ENCODE measurements at places on chromosomes 5 and 9.

DNA sequence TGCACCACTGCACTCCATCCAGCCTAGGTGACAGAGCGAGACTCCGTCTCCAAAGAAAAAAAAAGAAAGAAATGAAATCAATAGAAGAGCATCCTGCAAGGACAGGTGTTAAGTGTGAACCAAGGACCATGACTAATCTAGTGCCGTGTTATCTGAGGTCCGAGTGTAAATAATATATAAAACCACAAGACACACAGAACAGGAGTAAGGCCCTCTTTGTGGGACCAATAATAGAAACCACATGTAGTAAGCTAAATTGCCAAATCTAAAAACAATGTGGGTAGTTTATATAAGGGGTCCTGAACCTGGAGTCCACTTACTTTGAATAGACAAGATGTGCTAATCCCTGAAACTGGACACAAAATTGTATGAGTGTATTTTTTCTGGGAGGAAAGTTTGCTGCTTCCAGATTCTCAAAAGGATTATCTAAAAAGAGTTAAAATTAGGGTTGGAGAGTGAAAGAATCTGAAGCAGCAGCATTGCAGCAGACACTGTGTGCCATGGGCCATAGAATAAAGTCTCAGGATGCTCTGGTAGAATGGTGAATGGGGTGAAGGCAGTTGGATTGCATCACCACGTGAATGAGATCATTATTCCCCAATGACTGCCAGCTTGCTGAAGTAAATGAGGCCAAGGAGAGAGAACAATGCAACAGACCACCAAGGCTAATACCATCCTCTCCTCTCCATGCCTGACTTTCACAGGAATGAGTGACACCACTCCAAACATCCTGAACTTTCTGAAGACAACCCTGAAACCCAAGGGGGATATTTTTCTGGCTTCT, 222.7 kb downstream of the DCP2 start:
- H3K36me3 ChIP-seq, result no peaks in the 10 kb centered on the region
- no peak overlapping the region for H3K27ac ChIP-seq
- DNase-seq, result no peak
- H3K4me3 ChIP-seq, result no peak overlapping the region

- H3K4me3 ChIP-seq, result no peak overlapping the region
- H3K4me1 ChIP-seq, result no peaks in the 10 kb centered on the region
- no peaks in the 10 kb centered on the region for H3K27me3 ChIP-seq
These were observed 56.2 kb downstream of the CNTLN start for GRCh38 chr9:17191082-17191481.

DNA sequence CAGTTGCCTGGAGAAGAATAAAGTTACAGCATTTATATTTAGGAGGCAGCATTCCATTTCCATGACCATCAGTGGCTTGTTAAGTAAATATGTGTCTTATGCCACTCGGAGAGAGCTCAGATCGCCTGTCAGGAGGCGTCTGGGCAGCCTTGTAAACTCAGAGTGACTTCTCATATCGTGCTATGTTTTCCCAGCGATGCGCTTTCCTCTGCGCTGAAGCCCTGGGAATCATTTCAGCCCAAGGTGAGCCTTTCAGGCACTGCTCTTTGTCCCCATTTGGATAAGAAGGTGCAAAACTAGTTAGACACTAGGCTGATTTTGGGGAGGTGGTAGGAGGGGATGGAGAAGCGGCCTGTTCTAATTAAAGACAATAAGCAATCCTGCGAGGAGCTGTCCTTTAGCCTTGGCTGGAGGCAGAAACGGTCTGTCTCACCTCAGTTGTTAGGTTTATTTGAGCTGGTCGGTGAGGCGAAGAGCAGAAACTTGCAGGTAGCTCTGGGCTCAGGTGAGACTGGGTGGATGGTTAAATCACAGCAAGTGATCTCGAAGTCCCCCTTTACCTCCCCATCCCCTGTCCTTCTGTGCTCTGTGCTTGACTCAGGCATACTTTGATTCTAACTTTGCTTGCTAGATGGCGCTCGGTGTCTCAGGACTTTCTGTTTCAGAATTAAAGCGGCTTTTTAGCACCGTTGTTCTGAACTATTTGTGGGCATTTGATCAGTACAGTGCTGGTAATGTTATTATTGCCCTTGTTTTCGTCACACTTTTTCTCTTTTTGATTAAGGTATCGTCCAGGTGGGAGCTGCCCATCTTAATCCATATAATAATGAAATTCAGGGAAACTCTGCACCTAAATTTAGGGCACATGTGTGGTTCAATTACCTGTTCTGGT, 24.6 kb downstream of the NR2F1 start:
- H3K27ac ChIP-seq, result no peak overlapping the region
- no peaks in the 10 kb centered on the region for H3K4me1 ChIP-seq
- no peaks in the 10 kb centered on the region for H3K27me3 ChIP-seq
- no peaks in the 10 kb centered on the region for H3K36me3 ChIP-seq

- H3K27me3 ChIP-seq, result peaks cover 4% of the 10 kb centered on the region
- no peaks in the 10 kb centered on the region for H3K36me3 ChIP-seq
- H3K4me3 ChIP-seq, result no peak overlapping the region
- no peak for DNase-seq
These were observed 5.5 kb upstream of the CXCL14 start for GRCh38 chr5:135584276-135584675.

DNA sequence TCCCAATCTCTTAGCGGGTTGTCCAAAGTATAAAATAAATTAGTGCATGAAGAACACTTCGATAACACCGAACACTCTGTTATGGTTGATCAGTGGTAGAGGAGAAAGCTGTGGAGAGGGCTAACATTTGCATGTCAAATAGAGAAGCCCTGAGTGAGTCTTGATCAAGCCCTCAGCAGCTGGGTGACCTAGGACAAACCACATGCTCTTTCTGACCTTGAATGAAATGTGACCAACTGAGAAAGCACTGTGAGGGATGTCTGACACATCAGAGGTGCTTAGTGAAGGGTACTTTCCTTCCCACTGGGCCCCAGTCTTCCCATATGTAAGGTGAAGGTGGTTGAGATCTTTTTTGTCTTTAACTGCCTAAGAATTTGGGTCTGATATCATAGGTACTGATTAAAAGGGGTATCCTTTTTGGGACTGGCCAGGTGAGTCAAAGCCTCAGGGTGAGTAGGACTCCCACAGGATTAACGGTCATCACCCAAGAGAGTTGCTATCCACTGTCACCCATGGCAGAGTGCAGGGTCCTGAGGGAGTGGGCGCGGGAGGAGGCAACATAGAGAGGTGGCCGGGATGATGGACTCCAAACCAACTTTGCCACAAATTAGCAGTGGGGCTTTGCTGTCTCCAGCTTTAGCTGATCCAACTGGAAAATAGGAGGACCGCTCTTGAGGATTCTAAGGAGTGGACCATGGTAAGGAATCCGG, 53.5 kb downstream of the KIF4B start:
- DNase-seq, result no peak
- H3K4me1 ChIP-seq, result no peaks in the 10 kb centered on the region
- H3K27ac ChIP-seq, result no peak overlapping the region

- no peaks in the 10 kb centered on the region for H3K4me1 ChIP-seq
- no peaks in the 10 kb centered on the region for H3K27me3 ChIP-seq
- peaks cover 25% of the 10 kb centered on the region for H3K36me3 ChIP-seq
- no peak overlapping the region for H3K4me3 ChIP-seq
- H3K27ac ChIP-seq, result no peak overlapping the region
These were observed 131.5 kb downstream of the ARHGAP26 start for GRCh38 chr5:142901476-142902185.

DNA sequence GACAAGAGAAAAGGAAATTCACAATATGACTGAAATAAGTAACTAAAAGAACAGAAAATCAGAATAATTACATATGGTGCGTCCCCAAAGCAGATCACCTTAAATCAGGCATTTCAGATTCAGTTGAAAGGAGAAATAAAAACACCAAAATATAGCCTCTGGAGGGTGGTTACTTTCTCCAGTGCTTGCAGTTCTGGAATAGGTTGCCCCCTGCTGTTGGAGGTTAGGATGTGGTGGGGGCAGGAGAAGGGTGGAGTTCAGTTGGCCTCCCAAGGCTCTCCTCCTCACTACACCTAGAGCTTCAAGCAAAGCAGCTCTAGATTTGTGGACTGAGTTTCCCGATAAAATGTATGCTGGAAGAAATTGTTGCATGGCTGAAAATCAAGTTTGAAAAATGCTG, 338.2 kb upstream of the TLE4 start:
- no peaks in the 10 kb centered on the region for H3K4me1 ChIP-seq
- H3K27me3 ChIP-seq, result no peaks in the 10 kb centered on the region
- no peak for DNase-seq
- H3K27ac ChIP-seq, result no peak overlapping the region

- peaks cover 15% of the 10 kb centered on the region for H3K36me3 ChIP-seq
- H3K27ac ChIP-seq, result peak overlapping the region; percentile 76
- no peaks in the 10 kb centered on the region for H3K27me3 ChIP-seq
- DNase-seq, result peak; percentile 76
- peaks cover 15% of the 10 kb centered on the region for H3K4me1 ChIP-seq
These were observed 6.6 kb downstream of the TJP2 start for GRCh38 chr9:69180670-69181069.

DNA sequence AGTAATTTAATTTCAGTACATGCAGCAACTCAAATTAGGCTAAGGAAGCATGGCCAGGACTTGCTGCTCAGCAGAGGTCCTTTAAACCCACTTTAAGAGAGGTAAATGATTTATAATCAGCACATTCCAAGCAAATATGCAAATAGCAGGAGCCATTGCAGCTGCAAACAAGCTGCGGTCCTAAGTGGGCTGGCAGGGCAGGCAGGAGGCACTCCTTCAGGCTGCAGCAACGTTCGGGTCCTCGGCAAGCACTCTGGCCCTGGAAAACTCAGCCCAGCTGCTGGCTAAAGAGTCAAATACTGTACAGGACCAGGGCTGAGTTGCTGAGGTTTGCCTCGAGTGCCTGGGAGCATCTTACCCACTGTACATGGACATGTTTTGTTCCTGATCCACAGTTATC, 126.9 kb downstream of the FSTL4 start:
- no peak overlapping the region for H3K27ac ChIP-seq
- H3K4me1 ChIP-seq, result no peaks in the 10 kb centered on the region
- DNase-seq, result no peak
- no peaks in the 10 kb centered on the region for H3K36me3 ChIP-seq

DNA sequence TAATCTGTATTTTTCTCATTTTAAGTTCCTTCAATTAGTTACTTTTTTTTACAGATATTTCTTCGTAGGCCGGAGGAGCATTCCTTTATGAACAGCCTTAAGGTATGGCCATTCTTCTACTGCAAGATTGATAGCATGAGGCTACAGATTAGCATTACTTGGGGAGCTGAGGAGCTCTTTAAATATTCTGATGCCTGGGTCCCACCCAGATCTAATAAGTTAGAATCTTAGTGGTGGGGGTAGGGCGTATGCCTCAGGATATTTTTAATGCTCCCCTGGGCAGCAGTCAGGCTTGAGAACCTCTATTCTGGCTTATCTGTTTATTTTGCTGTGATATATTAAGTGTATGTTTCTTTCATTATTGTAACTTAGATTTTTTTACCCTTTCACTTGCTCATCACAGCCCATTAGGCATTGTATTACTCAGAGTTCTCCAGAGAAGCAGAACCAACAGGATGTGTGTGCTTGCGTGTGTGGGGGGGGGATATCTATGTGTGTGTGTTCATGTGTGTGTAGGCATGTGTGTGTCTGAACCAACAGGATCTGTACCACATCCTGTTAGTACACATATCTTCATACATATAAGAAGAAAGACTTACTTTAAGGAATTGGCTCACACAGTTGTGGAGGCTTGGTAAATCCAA, 91.8 kb upstream of the MTAP start:
- no peak overlapping the region for H3K27ac ChIP-seq
- no peaks in the 10 kb centered on the region for H3K36me3 ChIP-seq
- no peaks in the 10 kb centered on the region for H3K4me1 ChIP-seq
- DNase-seq, result no peak

GRCh38 chr5:164345173-164345849, 839.9 kb downstream of the MAT2B start:
- no peak for DNase-seq
- H3K27ac ChIP-seq, result no peak overlapping the region
- H3K4me3 ChIP-seq, result no peak overlapping the region

DNA sequence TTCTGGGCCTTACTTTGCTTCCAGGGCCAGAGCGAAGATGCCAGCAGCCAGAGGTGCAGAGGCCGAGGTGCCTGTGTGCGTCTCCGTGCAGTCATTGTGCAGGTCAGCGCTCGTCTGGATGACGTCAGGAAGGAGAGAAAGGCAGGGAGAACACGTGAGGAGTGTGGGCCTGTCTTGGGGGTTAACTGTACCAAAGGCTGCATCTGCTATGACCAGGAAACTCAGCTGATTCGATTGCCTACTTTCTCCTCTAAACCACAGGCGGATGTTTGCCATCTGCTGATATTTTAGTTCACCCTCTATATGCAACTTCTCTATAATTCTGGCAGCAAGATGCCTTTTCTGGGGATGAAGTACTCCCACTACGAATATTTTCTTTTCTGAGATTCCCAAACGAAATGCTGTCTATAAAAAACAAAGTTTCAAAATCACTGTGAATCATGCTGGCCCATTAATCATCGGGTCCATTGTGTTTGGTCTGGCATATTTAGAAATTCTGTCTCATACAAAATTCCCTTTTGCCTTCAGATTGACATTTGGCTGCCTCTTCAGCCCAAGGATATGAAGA, 24.8 kb downstream of the PCSK1 start:
- no peak overlapping the region for H3K27ac ChIP-seq
- DNase-seq, result no peak
- H3K27me3 ChIP-seq, result no peaks in the 10 kb centered on the region

DNA sequence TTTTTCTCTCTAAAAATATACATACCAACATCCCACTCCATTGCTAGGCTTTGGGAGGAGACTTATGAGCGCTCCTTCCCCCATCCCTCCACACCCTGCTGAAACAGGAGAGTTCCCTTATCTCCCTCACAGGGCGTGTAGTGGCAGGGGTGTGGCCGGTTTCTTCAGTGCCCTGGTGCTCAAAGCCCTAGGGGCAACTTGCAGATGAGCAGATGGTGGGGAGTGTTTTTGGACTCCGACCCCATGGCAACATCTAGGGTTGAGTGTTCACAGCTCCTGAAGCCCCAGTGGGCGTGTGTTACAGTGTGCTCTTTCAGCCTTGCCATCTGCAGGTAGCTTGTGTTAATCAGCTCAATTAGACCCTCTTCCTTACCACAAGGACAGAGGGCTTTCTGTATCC, 409.5 kb downstream of the MAT2B start:
- no peak overlapping the region for H3K27ac ChIP-seq
- no peaks in the 10 kb centered on the region for H3K36me3 ChIP-seq
- H3K4me3 ChIP-seq, result no peak overlapping the region
- peak; percentile 84 for DNase-seq
- peaks cover 9% of the 10 kb centered on the region for H3K4me1 ChIP-seq
- no peaks in the 10 kb centered on the region for H3K27me3 ChIP-seq

DNA sequence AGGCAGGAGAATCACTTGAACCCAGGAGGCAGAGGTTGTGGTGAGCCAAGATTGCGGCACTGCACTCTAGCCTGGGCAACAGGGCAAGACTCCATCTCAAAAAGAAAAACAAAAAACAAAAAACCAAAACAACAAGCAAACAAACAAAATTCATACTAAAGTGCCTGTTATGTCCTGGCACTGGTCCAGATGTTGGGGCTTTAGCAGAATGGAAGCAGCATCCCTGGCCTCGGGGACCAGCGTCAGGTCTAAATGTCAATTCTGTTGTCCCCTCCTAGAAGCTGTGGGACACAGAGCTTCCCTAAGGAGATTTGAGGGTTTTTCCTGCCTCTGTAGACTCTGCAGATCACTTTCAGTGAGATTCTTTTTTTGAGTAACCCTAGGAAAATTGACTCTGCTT, 26.2 kb downstream of the PPARGC1B start:
- no peaks in the 10 kb centered on the region for H3K36me3 ChIP-seq
- H3K4me3 ChIP-seq, result no peak overlapping the region
- H3K4me1 ChIP-seq, result peaks cover 6% of the 10 kb centered on the region
- DNase-seq, result no peak
- no peaks in the 10 kb centered on the region for H3K27me3 ChIP-seq

- H3K27ac ChIP-seq, result no peak overlapping the region
- H3K27me3 ChIP-seq, result no peaks in the 10 kb centered on the region
- peaks cover 26% of the 10 kb centered on the region for H3K4me1 ChIP-seq
- peak; percentile 67 for DNase-seq
- H3K36me3 ChIP-seq, result no peaks in the 10 kb centered on the region
These were observed 127.6 kb downstream of the GADD45G start for GRCh38 chr9:89732295-89732938.
